ENCODE measurements at places on chromosomes 12 and 14. TPM values are rescaled to one million over a fixed set of nuclear protein-coding genes. Genes with fewer than 3 reads are reported as not detected.

- no peak for DNase-seq
Observed at GRCh38 chr12:1829306-1829900, 9.0 kb downstream of the LRTM2 start.

KCNA5 gene
- not detected for total RNA-seq

INHBC gene
- not detected for total RNA-seq

- no peak for DNase-seq
Observed at GRCh38 chr14:87601036-87601435, 391.9 kb downstream of the GALC start.

CIROP gene
- not detected for total RNA-seq

TEX52 gene
- not detected for total RNA-seq

DNA sequence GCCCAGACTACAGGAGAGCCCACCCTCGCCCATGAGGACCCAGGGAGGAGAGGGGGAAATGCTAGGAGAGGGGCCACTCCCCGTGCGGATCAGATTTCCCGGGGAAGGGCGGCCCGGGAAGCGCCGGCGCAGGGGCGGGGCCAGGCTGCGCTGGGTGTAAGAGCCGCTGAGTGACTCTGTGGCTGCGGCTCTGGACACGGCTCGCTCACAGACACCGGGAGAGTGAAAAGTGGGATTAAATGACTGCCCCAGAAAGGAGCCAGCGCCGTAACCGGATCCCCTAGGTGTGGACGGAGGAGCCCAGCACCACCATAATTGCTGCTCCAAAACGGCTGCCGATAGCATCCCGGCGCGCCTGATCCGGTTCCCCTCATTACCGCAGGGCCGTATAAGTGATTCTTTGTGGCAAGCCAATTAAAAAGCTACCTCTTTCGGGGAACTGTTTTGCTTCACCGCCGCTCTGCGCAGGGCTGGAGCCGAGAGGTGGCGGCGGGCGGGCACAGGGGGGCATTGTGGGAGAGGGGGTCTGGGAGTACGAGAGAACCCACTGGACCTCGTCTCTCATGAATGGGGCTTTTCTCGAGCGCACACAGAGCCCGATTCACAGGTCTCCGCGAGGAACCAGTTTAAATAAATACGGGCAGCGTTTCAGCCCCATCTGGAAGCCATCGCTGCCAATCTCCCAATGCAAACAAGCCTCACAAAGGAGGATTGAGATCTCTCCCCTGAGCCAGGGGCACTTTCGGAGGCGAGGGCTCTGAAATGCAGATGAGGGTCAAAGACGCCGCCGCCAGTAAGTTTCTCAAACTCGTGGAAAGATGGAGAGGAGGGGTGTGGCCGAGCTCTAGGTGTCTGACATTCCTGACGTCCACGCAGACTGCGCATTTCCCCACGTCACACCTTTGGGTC is 2.5 kb downstream of the COL2A1 start:
- DNase-seq = peak; percentile 68

DENND5B gene
- 18.9 TPM for total RNA-seq

GRCh38 chr14:89955022-89955744 is 544 bp upstream of the TDP1 start:
- DNase-seq = peak; percentile 13

CACNA2D4 gene
- not detected for total RNA-seq

GRCh38 chr12:30877105-30877875 is 49.3 kb upstream of the TSPAN11 start:
- DNase-seq = no peak

RARG gene
- 12.0 TPM for total RNA-seq

GRCh38 chr12:103930787-103931735 is 851 bp downstream of the HSP90B1 start:
- DNase-seq = no peak

DNA sequence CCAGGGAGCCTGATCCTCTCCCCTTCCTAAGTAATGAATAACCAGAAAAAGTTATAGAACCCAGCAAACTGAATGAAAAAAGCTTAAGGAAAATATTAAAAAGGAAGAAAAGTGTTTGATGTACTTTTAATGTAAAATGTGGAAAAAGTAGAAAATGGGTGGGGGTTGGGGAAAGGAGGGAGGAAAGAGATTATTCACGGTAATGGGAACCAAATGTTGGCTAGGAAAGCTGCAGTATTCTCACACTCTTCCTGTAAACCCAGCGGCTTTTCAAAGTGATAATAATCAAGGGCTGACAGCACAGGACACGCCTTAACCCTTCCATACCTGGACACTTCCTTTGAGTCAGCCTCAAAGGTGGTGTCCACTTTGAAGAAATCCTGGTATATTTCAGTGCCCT is 139.2 kb downstream of the TGFB3 start:
- no peak for DNase-seq

GRCh38 chr14:24390701-24391468 is 7.9 kb upstream of the NYNRIN start:
- no peak for DNase-seq

DNA sequence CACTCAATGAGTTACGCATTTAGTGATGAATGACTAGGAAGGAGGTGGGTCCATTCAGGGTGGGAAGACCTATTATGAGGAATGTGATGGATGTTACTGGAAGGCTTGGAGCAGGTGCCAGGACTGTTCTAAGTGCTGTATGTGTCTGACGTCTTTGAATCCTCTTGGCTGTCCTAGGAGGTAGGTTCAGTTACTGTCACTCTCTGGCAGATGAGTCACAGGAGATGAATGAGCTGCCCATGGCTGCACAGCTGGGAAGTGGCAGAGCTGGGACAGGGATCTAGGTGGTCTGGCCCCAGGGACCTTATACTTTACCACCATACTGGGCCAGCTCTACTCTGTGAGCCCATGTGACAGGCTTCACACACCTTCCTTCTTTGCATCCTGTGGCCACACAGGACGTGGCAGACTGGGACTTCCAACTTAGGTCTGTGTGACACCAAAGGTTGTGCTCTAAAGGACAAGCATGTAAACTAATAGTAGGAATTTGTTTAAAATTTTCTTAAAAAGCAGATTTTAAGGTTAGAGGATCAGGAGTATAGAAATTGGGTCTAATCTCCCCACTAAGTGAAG is 24.0 kb downstream of the TCTN1 start:
- DNase-seq = no peak

DNA sequence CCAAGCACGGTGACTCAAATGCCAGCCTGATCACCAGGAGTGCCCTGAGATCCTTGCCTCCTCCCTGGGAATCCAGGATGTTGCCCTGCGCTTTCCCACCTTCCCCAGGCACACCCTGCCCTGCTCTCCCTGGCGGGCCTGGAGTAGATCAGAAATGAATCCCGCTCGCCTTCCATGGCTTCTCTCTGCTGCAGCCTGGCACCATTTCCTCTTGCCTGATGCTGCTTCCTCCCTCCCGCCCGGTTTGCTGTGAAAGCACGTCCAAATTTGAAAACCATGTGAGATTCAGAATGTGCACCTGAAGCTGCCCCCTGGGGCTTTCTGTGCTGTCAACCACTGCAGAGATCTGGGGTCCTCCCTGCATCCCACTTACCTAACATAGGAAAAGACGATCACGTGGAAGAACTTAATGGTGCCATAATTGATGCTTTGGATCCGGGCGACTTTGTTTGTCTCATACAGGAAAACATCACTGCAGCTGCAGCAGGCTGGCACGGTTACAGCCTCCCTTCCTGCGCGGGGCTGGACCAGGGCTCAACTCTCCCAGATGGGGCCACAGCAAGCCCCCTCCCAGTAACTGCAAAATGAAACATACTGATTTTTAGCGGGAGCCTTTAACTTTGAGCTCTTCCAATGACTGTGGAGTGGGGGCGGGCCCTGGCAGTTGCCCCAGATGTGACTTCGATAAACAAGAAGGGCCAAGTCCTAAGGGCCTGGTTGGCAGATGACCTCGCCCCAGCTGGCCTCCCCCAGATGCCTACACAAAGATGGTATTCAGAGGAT is 24.9 kb upstream of the C12orf76 start:
- no peak for DNase-seq

C12orf60 gene
- 2.4 TPM for total RNA-seq

ZDHHC22 gene
- not detected for total RNA-seq

DNAJC22 gene
- total RNA-seq = 2.2 TPM

GRCh38 chr12:67937822-67938221 is 51.4 kb upstream of the IFNG-AS1 start:
- no peak for DNase-seq

GALNT8 gene
- total RNA-seq = not detected

- DNase-seq = no peak
Observed at GRCh38 chr14:91361233-91361811, 56.3 kb downstream of the CCDC88C start.

DNA sequence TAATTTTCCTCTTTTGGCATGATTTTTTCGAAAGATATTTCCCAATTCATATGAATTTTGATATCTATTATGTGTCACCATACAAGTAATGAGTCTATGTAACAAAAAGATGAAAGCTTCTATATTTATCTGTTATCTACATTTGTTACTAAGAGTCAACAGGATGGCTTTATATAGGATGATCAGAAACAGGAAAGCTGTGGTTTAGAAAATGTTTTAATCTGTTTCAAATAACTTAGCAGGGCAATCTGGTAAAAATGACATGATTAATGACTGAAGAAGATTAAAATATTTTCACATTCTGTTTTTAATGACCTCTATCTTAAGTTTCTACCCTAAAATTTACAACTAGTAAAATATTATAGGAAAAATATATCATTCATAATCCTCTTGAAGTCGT is 105.8 kb downstream of the MSRB3 start:
- DNase-seq = no peak

DNA sequence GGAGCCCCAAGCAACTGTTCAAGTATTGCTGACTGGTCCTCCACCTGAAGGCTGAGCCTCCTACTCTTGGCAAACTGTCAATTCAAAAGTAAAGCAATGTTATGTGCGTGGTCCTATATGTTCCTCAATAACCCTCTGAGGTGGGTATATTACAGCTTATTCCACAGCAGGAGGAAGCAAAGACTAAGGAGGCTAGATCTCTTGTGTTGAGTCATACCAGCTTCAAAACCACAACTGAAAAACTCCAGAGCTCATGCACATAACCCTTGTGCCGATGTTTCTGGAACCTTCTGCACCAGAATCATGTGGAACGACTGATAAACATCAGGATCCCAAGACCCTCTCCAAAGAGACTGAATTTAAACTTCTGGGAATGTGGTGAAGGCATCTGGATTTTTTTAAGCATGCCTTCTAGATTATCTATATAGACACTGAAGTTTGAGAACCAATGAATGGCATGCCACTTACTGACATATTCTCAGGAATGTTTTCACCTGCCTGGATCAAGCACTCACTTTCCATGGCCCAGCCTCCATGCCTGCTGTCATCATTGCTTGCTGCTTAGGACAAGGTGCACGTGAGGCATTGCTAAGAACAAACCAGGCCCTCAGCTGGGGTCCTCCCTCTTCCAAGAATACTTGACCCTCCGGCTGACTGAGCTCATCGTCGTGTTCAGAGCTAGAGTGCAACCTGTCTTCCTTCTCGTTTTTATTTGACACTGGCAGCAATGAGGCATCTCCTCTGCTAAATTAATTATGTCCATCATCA is 194.7 kb downstream of the BCL11B start:
- DNase-seq = no peak

- DNase-seq = no peak
Observed at GRCh38 chr12:4330203-4330602, 9.2 kb downstream of the TIGAR start.

EID3 gene
- 19.0 TPM for total RNA-seq

DNA sequence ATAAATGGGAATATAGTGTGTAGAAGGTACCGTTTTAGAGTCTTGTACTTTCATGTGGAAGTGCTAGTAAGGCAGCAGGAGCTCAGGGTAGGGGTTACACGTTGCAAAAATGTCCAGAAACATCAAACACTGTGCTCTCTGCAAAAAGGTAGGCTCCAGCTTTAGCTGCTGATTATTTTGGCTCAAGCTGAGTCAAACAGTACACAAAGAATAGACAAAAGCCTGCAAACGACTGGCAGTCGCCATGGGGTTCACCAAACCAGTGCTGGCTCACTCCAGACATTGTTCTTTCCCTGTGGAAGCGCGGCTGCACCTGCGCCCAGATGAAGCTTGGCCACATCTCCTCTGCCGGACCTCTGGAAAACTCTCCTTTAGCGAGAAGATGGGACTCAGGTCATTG is 45.3 kb upstream of the NAA30 start:
- no peak for DNase-seq

GRCh38 chr12:33825442-33825841 is 196.9 kb upstream of the ALG10 start:
- no peak for DNase-seq

TMEM106C gene
- total RNA-seq = 195 TPM

DNA sequence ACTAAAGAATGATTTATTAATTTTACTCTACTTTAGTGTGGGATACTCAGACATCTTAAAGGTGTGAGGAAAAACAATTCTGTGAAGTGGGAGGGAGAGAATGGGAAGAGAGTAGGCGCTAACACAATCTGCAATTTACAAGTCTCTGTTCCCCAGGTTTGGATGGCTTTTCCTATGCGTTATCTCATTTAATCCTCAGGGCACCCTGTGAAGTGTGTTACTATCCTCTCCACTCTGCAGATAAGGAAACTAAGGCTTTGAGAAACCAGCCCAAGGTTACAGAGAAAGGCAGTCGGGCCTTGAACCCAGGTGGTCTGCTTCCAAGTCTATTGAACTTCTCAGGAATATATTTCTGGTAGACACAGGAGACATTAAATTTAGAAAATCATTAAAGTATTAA is 36.2 kb upstream of the TUBA1C start:
- DNase-seq = no peak

DNA sequence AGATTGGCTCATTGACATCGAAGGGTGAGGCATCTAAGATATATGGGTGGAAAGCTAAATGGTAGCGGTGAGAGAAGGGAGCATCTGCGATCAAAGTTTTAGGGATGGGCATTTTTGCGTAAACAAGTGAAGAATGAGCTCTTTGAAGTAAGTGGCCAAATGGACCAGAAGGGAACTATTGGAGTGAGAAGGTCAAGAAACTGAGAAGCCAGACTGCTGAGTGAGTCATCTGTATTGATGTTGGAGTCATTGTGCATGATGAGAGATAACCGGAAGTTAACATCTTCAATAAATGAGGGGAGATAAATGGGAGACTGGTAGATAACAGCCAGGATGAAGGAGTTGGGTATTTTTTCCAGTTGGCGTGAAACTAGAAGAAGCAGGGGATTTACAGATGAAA is 271.9 kb upstream of the PDE3A start:
- DNase-seq = no peak

CD4 gene
- total RNA-seq = not detected

- DNase-seq = no peak
Observed at GRCh38 chr14:61705017-61705416, 9.7 kb downstream of the HIF1A start.

DNA sequence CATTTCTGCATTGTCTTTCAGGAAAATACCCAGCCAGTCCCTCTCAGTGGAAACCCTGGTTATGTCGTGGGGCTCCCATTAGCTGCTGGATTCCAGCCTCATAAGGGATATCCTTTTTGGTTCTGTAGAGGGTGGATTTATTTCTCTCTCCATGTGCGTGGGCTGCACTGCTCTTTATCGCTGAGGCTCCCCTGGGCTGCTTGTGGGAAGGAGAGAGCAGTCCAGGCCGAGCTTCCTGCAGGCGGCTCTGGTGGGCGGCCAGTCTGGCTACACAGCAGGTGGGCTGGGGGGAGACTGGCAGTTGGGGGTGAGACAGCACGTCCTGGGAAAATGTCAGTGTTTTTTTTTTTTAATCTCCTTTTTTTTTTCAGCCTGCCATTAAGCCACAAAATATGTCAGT is 27.6 kb downstream of the TCTN1 start:
- DNase-seq = no peak

- DNase-seq = no peak
Observed at GRCh38 chr14:42001431-42001830, 394.8 kb downstream of the LRFN5 start.

Data from NCI-H460 (cell line).